Stimulated activated CD4-positive, alpha-beta T cell treated with anti-CD3 and anti-CD28 coated beads, TNF-alpha, amount 100 ng/mL, for 4 hours (primary cell): ENCODE measurements at places on chromosomes 7 and 10.

DNA sequence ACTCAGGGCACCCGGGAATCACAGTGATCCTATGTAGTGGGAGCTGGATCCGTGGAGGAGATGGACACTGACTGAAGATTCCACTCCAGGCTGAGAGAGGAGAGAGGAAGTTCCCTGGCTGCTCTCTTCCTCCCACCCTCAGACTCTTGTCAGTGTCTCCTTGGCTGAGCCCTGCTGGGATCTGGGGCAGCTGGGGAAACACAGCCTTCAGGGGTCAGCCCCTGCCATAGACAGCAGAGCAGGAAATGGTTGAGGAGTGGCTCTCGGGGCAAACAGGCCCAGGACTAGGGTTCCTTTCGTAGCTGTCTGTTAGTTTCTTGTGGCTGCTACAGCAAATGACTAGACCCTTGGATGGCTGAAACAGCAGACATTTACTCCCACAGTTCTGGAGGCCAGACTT is 174.4 kb upstream of the BMPER start:
- no peak for DNase-seq

DNA sequence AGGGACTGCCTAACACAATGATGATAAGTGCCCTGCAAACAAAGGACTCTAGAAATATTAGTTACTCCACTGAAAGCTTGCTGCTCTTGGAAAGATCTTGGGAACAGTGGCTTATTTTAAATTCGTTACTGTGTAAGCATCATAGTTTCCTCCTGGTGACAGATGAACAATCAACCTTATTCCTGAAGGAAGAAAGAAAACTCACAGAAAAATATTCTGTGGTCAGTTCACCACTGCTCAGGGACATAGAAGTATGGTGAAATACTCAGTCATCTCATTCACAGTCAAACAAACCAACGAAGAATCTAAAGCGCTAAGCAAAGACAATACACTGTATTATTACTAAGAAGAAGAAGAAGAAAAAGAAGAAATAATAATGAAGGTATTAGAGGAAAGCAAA is 27.8 kb downstream of the MKX start:
- DNase-seq, result no peak

DNA sequence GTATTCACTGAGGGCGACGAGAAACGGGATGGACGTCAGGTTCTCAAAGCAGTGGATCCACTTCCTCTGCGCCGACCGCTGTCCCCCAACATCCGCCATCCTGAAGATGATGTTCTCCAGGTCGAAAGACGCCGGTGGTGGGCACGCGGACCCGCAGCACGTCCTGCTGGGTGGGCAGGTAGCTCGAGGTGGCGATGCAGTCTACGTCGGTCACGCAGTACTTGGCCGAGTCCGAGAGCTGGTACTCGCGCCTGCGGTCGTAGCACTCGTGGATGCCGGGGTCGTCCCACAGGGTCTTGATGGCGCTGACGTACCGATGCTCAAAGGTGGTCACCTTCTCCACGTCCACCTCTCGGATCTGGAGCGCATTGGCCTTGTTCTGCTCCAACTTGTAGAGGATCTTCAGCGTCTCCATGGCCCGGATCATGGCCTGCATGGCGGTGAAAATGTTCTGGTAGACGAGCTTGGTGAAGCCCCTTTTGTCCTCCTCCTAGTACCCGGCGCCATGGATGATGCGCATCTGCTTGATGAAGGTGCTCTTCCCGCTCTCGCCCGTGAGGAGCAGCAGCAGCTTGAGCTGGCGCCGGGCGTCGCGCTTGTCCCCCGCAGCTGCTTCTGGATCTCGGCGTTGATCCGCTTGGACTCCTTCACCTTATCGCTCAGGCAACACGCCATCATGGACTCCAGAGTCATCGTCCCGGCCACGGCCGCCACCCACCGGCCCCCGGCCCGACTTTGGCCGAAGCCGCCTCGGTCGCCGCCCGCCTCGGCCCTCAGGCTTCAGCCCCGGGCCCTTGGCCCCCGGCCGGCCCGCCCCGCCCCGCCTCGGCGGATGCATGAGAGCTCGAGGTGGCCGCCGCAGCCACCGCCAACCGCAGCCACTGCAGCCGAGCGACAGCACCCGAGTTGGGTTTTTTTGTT is 122.9 kb upstream of the KCTD7 start:
- no peak for DNase-seq

DNA sequence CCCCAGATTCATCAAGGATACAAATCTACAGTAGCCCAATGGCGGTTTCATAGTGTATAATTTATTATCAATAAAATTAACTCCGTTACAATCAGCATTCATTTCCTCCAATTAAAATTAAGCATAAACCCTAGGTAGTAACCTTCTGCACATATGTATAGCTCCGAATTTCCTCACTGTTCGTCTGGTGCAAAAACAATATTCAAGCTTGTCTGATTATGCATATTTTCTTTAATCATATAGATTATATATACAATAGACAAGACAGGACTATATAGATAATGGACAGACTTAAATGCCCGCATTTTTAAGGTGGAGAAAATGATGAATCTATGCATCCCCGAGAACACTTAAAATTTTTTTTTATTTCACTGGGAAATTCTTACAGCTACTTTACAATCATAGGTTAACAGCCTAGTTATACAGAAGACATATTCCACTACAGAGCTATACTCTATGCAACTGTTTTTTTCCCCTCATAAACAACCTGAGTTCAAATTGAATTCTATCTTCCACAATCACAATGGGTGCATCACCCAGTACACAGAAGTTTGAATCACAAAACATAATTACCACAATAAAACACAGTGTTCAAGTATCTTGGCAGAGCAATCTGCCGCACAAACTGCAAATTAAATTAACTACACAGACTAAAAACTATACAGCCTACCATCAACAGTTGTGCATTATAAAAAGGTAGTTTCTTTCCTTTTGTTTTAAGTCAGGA is 2.6 kb downstream of the HOXA9 start:
- no peak for DNase-seq

- no peak for DNase-seq
These were observed 573 bp downstream of the PMPCB start for GRCh38 chr7:103297837-103298179.

- no peak for DNase-seq
These were observed 12.4 kb upstream of the SERPINE1 start for GRCh38 chr7:101114492-101114891.

DNA sequence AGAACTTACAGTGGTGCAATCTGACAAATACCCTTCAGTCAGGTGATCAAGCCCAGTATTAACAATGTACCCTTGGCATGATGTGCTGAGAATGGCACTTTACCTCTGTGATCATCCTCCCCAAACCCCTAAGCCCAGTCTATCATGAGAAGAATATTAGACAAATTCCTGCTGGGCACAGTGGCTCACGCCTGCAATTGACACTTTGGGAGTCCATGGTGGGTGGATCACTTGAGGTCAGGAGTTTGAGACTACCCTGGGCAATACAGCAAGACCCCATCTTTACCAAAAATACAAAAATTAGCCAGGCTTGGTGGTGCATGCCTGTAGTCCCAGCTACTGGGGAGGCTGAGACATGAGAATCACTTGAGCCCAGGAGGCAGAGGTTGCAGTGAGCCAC is 7.4 kb upstream of the CUL2 start:
- DNase-seq, result no peak

DNA sequence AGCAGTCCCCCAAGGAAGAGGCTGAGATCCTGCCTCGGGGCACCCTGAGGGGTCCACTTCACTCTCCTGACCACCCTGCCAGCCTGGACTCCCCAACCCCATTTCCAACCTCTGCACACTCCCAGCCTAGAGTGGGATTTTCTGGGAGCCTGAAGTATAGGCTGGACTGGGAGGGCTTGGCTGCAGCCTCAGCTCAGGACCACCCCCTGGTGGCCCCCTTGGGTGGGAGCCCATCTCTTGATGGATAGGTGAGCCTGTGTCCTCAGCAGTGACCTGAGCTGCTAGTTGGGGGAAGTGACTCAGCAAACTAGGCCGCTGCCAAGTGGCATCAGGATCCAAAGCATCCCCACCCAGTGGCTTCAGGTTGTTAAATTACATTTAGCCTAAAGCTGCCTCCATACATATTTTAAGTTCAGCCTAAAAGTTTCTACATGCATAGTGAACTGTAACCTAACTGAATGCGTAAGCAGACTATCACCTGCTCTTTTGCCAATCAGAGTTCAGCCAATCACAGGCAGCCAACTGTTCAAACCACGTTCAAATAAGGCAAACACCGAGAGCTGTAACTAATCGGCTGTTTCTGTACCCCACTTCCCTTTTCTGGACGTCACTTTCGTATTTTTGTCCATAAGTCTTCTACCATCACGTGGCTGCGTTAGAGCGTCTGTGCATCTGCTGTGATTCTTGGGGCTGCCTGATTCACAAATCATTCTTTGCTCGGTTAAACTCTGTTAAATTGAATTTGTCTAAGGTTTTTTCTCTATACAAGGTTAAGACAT is 144.0 kb downstream of the PLPP4 start:
- no peak for DNase-seq

GRCh38 chr10:22646388-22646853 is 68.0 kb downstream of the PIP4K2A start:
- DNase-seq, result no peak

- no peak for DNase-seq
These were observed 259.8 kb downstream of the DIP2C start for GRCh38 chr10:429696-430095.

GRCh38 chr10:17512341-17513001 is 58.1 kb upstream of the ST8SIA6 start:
- DNase-seq, result no peak

- no peak for DNase-seq
These were observed 54.2 kb downstream of the FOXP2 start for GRCh38 chr7:114468844-114469243.

- no peak for DNase-seq
These were observed 3.8 kb downstream of the LCOR start for GRCh38 chr10:96835899-96836298.

- no peak for DNase-seq
These were observed 18.6 kb upstream of the GTPBP4 start for GRCh38 chr10:969473-970150.

DNA sequence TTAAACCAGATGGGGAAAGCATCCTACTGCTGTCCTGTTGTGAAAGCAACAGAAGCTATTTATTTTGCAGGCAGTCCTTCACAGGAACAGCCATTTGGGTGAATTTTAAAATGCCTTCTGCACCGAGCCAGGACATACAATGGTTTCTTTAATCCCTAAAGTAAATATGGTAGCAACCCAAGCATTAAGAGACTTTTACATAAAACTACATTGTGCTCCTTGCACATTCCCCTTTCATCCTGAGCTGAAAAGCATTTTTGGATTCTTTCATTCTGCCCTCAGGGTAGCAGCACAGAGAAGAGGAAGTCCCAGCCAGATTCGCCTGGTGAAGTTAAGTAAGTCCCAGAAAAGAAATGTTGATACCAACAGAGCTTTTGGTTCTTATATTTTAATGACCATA is 84.0 kb upstream of the FAM3C start:
- DNase-seq, result no peak

DNA sequence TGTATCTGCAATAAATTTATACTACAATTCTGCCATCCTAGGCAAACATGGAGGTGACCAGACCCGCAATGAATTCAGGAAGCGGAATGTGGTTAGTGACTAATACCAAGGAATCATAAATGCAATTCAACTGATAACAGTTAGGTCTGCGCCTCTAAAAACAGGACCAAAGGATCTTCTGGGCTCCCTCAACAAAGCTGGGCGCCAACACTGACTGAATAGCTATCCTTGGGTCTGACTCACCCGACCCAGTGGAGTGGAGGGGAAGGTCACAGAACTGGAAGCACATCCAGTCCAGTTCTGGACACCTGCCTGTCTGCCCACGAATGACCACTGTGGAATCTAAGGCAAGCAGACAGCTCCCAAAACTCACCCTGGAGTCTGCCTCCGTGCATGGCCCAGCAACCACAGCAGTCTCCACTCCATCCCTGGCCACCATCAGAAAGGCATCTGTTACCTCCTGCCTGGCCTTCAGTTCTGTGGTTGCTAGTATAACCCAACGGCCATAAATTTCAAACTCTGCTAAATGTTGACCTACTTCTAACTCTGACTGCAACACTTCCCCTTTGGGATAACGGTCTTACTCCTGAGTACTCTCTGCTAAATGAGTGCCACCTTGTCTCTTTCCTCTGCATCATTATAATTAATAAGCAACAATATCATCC is 43.0 kb upstream of the DLX6 start:
- DNase-seq, result no peak

DNA sequence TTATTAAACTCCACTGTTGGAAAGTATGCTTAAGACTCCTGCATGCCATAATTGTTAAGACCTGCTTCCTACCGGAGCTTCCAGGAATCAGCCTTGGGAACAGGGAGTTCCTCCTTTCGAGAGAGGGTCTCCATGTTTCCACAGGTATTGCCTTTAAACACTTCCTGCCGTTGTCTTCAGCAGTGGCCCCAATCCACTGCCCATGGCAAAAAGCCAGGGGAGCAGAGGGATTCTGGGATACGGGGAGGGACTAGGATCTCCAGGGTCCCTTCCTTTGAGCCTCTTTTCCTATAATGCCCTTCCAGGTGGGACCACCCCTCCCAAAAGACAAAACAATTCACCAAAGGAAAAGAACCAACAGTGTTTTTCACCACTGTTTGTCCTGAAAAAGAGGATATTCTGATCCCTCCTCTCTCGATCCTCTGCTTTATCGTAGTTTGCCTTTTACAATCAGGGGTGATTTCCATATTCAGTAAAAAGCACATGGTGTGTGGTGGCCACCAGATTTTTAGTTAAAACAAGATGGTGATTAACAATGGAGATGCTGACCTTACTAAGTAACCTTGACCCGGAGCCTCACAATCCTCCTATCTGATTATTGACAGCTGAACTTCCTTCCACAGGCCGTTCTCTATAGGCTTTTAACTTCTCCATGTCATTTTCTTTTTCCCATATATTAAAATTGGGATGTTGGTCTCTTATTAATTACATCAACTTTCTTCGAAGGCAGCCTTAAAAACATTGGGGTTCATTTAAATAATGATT is 36.0 kb downstream of the LRRC72 start:
- no peak for DNase-seq
